ENCODE measurements at places on chromosomes 6 and 20.

GRCh38 chr6:87210979-87211378, 55.6 kb downstream of the ZNF292 start:
- DNase-seq: no peak

DNA sequence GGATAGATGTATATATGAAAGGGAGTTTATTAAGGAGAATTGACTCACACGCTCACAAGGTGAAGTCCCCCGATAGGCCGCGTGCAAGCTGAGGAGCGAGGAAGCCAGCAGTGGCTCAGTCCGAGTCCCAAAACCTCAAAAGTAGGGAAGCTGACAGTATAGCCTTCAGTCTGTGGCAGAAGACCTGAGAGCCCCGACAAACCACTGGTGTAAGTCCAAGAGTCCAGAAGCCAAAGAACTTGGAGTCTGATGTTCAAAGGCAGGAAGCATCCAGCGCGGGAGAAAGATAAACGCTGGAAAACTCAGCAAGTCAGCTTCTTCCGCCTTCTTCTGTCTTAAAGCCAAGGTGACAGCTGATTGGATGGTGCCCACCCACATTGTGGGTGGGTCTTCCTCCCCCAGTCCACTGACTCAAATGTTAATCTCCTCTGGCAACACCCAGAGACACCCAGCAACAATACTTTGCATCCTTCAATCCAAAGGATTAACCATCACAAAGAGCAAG, 102.6 kb upstream of the GJE1 start:
- no peak for DNase-seq

GRCh38 chr20:47319517-47320252, 36.8 kb downstream of the ZMYND8 start:
- DNase-seq: peak; percentile 89

DNA sequence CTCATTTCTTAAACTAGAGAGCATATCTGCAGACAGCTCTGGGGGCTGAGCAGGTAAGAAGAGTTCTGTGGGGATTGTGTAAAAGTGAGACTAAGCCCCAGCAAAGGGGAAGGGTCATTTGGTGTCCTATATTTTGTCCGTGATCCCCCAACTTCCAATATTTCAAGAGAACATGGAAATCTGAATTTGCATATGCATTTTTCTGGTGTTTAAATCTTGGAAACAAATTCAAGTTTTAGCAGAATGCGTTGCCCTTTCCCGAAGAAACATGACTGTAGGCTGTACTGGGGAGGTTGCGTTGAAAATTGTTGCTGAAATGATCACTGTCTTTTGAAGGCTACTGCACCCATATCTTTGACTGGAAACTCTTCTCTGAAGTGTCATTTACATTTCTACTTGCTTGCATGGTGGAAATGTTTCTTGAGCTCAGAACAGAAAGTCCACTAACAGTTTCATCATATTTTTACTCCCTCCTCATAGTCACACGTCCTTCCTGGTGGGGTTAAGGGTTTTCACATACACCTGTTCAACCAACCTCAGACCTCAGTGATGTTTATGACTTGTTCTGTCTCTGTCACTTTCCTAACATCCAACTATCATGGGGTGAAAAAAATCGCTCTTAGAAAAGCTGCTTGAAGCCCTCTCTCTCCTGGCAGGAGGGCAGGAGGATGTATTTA, 140.3 kb downstream of the BCAS1 start:
- DNase-seq: no peak

- no peak for DNase-seq
Measured at GRCh38 chr20:12660918-12661317, 347.9 kb upstream of the SPTLC3 start.

- no peak for DNase-seq
Measured at GRCh38 chr6:169328112-169328801, 74.6 kb upstream of the THBS2 start.
